Activated naive CD8-positive, alpha-beta T cell treated with anti-CD3 and anti-CD28 coated beads for 36 hours (primary cell): ENCODE measurements at places on chromosomes 16 and 17. TPM values are rescaled to one million over a fixed set of nuclear protein-coding genes. Genes with fewer than 3 reads are reported as not detected.

- DNase-seq: no peak
- no peak overlapping the region for H3K27ac ChIP-seq
Observed at GRCh38 chr16:57360321-57360935, 1.8 kb downstream of the CCL22 start.

DNA sequence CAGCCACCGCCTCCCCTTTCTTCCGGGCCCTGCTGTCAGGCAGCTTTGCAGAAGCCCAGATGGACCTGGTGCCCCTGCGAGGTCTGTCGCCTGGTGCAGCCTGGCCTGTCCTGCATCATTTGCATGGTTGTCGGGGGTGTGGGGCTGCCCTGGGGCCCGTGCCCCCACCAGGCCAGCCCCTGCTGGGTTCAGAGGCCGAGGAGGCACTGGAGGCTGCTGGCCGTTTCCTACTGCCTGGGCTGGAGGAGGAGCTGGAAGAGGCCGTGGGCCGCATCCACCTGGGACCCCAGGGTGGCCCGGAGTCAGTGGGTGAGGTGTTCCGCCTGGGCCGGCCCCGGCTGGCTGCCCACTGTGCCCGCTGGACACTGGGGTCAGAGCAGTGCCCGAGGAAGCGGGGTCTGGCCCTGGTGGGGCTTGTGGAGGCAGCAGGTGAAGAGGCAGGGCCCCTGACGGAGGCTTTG is 5.5 kb upstream of the TGFB1I1 start:
- no peak overlapping the region for H3K4me3 ChIP-seq
- peaks cover 7% of the 10 kb centered on the region for H3K27me3 ChIP-seq
- H3K36me3 ChIP-seq: peaks cover 14% of the 10 kb centered on the region
- no peak for DNase-seq

GRCh38 chr16:1199347-1200013 is 25.6 kb downstream of the TPSG1 start:
- no peaks in the 10 kb centered on the region for H3K27me3 ChIP-seq
- no peaks in the 10 kb centered on the region for H3K36me3 ChIP-seq
- no peak overlapping the region for H3K27ac ChIP-seq
- DNase-seq: no peak
- no peaks in the 10 kb centered on the region for H3K4me1 ChIP-seq

DNA sequence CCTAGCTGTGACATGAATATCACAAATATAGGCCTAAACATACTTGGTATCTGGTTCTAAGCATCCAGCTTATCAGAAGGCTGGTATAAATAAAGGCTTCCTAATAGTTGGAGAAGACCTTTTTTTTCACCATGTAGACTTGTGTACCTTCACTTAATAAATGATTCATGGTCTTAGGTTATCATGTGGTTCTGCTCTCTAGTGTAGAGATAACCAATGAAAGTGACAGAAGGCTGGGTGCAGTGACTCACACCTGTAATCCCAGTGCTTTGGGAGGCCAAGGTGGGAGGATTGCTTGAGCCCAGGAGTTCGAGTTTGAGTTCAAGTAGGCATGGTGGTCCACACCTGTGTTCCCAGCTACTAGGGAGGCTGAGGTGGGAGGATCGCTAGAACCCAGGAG is 3.1 kb downstream of the DDX19A start:
- peaks cover 30% of the 10 kb centered on the region for H3K4me1 ChIP-seq
- no peak for DNase-seq
- H3K4me3 ChIP-seq: no peak overlapping the region
- no peaks in the 10 kb centered on the region for H3K27me3 ChIP-seq

GRCh38 chr17:55154101-55154500 is 110.7 kb upstream of the HLF start:
- H3K4me1 ChIP-seq: no peaks in the 10 kb centered on the region
- H3K27me3 ChIP-seq: no peaks in the 10 kb centered on the region
- H3K36me3 ChIP-seq: peaks cover 6% of the 10 kb centered on the region
- H3K4me3 ChIP-seq: no peak overlapping the region
- no peak overlapping the region for H3K27ac ChIP-seq

Gene TBC1D26
- 0.16 TPM for total RNA-seq

Gene CFAP97D1
- total RNA-seq: not detected

Gene CES1
- total RNA-seq: not detected
